ENCODE measurements at places on chromosomes 5 and 9.

- DNase-seq: no peak
These were observed 128.7 kb upstream of the PITX1 start for GRCh38 chr5:135162661-135163265.

DNA sequence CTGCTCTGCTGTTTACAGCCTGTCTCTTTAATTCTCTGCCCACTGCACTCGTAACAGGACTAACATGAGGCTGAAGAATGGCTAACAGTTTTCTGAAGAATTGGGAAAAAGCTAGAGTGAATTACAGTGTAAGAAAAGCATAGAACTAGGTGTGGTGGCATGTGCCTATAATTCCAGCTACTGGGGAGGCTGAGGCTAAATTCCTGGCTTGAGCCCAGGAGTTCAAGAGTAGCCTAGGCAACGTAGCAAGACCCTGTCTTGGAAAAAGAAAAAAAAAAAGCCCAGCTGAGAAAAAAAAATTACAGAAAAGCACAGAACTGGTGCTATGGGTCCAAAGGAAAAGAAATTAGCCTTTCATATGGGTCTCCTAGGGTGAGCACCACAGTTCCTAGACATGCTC, 13.9 kb upstream of the UHRF2 start:
- DNase-seq: no peak

- no peak for DNase-seq
These were observed 9.5 kb downstream of the SHC3 start for GRCh38 chr9:89168901-89169813.

DNA sequence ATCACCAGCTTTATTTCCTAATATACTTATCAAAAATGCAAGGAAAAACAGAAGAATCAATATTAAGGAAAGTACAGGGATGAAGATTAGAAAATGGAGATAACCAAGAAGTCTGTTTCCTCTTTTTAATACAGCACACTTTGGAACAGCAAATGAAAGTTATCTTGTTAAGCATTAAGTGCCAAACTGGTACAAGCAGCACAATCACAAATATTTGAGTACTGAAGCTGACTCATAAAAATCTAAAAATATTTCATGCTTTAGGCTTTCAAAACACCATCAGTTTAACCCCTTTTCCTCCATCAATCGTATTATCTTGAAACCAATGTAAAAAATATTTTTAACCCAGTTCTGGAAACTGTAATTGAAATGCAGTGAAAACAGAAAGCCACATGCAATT, 2.7 kb downstream of the FBXW11 start:
- DNase-seq: no peak

DNA sequence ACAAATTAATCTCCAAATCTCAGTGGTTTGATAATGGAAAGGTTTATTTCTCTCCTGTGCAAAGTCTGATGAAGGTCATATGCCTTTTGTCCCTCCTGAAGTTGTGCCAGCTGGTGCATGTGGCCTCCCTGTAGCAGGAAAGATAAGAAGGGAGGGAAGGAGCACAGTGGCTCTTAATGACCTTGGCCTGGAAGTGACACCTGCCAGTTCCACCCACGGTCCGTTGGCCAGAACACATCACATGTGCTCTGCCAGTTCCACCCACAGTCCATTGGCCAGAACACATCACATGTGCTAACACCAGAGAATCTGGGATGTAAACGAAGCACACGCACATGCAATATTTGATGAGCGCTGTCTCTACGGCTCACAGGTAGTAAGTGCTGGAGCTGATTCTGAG, 130.9 kb downstream of the DOCK2 start:
- DNase-seq: no peak

DNA sequence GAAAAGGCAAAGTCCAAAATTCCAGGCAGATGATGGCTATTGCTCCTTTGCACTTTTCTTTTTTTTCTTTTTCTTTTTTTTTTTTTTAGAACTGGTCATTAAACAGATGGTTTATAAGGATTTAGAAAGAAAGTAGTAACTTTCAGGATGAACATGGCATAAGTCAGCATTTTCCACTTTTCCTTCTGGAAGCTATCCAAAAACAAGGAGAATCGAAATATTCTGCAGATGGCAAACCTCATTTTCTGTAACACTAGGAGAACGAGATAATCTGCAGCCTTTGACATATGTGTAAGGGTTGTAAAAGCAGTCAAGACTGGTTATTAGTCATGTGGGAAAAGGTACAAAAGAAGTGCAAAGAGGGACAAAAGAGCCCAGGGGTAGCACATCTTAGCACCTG, 69.1 kb upstream of the PUM3 start:
- no peak for DNase-seq

DNA sequence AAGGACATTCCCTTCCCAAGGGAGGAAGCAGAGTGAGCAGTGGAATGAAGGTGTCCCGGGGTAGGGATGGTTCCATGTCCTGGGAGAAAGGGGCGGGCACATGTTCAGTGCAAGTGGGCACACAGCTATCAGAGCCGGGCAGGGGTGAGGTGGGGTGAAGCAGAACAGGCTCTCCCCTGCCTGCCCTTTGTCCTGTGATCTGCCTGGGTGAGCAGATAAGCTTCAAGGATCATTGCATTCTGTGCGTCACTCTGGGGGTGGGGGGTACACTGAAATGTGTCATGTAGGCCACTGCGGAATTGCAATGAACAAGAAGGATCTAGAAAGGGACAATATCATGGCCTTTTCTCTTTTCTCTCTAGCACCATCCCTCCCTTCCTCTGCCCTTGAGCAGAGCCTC, 61.7 kb upstream of the SHB start:
- DNase-seq: no peak

DNA sequence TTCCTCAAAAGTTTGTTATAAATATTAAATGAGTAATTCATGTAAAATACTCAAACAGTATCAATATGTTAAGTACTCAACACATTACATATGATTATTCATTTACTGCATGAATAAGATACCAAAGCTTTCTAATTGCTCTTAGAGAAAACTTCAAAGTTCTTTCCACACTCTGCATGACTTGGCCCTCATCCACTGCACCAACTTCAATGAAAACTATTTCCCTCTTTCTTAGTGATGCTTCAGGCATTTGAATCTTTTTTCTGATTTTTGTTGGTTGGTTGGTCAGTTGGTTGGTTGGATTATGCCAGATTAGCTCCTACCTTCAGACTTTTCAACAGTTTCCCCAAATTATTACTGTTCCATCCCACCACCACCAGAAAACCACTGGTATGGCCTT, 314.7 kb upstream of the RGMB start:
- no peak for DNase-seq

DNA sequence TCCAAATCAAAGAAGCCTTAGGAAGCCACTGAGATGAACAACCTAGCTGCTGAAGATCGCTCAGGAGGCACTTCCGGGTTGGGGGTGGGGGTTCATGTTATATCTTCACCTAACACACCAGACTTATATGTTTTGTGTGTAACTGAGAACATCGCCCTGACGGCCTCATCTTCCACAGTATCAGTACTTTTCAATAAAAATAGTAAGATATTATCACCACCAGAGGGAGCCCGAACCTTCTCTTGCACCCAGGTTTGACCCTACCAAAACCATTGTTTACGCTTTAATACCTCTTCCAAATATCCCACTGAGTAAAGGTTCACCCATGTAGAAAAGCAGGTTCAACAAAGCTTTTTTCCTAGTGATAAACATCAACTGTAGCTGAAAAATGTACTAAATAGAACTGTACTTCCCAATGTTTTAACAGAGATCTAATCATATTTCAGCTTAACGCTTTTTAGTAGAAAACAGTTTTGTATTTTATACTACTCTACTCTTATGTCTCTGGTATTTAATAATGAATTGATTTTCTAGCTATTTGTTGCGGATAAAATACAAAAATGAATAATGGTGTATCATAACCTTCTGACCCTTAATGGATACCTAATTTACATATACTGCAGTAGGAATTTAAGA, 244.0 kb downstream of the EPB41L4A start:
- no peak for DNase-seq

DNA sequence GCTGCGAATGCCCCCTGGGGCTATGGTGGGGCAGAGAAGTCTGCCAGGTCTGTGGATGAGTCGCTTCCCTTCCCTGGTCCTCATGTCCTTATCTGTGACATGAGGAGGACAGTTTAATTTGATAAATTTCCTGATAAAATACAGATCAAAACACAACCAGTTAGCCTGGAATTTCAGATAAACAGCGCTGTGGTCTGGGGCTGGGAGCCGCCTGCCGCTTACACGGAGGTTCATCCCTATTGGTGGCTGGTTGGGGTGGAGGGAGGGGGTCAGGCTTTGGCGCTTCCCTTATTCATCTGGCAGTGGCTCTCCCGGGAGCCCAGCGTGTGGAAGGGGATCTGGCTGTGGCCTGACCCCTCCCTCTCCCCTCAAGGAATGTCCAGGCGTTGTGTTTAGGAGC, 17.9 kb downstream of the CRB2 start:
- no peak for DNase-seq
